ENCODE measurements at places on chromosomes 6 and 20.

DNA sequence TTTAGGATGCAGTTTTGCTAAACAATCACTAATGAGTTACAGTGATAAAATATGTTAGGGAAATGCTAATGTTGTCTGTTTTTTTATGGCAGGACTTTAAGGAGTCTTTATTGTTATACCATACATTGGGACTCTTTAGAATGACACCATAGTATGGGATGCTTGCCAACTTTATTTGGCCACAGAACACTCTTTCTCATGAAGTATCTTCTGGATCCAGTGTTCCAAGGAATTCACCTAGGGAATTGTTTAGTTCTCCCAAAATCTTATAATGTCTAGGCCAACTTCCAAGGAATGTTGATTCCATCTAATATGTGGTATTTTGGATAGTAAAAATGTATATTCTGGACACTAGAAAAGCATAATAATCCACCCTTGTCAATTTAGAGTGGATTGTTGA lies 3.3 kb downstream of the RIN2 start:
- DNase-seq = no peak

DNA sequence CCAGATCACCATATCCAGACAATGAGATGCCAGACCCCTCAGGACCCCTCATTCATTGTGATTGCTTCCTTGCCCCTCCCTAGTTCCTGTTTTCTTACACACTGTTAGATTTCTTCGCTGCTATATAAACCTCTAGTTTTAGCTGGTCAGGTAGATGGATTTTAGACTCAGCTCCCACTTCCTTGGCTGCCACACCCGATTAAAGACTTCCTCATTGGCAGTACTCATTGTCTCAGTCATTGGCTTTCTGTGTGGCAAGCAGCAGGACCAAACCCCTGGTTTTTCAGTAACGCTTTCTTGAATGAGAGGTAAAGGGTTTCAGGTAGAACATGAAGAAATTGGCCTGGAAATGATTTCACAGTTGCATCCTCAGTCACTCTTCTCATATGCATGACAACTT lies 47.9 kb downstream of the QRSL1 start:
- no peak for DNase-seq

- DNase-seq = no peak
These were observed 53.4 kb downstream of the AKAP12 start for GRCh38 chr6:151292974-151293687.

DNA sequence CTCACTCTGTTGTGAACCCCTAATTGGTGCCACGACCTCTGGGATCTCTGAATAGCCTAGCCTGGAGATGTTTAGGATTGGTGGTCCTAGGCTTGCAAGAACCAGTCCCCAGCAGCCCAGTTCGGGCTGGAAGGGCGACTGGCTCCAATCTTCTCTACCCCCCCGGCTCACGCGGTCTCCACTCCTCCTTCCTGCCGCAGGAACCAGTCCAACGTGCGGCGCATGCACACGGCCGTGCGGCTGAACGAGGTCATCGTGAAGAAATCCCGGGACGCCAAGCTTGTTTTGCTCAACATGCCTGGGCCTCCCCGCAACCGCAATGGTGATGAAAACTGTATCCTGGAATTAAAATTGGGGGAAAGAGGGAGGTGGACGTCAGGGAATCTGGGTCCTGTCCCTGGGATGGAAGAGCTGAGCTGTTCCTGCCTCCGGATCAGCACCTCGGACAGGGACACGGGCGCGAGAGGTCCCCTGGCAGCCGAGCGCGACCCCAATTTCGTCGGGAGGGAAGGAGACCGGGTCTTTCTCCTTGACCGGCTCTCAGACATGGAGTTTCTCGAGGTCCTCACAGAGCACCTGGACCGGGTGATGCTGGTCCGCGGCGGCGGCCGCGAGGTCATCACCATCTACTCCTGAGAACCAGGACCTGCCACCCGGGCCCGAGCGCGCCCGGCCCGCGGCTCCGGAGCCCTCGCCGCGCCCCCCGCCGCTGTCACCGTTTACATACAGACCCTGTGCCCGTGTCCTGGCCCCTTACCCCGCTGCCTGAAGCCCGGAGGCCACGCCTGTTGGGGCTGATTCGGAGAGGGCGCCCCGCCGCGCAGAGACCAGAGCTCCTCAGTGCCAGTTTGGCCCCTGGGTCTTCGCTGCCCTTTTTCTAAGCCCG lies 28.2 kb downstream of the SLC12A5 start:
- peak; percentile 59 for DNase-seq

Measured in common myeloid progenitor, CD34-positive (primary cell).